ENCODE measurements at places on chromosomes 12 and 14.

GRCh38 chr12:27463511-27464219 is 17.1 kb downstream of the SMCO2 start:
- no peak for DNase-seq

GRCh38 chr14:76647697-76648298 is 113.5 kb upstream of the VASH1 start:
- peak; percentile 39 for DNase-seq

DNA sequence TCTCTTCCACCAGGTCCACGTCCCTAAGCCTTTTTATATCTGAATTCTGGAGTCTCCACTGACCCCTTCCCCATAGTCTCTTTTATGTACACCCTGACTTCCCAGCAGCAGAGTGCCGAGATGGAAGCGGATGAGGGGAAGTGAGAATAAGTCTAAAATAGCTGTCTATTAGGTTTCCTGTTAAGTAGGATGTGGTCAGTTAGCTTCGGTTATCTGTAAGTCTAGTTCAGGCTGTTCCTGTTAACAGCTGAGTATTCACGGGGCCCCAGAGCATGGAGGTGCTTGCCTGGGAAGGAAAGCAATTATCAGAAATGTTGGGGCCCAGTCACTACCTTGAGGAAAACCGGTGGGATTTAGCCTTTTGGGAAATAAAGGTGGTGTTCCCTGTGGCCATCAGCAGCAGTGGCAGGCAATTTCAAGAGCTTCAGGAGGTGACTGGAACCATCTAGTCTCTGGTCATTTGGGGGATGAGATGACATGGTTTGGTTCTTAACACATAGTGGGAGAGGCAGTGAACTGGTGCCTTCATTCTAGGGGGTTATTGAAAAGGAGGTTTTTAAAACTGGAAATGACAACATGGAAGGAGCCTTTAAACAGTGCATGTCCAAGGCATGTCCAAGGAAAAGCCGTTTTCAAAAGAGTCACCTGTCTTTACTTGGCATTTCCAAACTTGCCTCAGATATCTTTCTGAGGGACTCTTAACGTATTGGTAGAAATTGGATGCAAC is 21.8 kb downstream of the CHST11 start:
- no peak for DNase-seq

GRCh38 chr14:75247286-75247922 is 31.2 kb upstream of the FOS start:
- DNase-seq = no peak

GRCh38 chr12:124411281-124411878 is 116.5 kb downstream of the RFLNA start:
- DNase-seq = peak; percentile 98

GRCh38 chr14:65346895-65347294 is 65.6 kb upstream of the FUT8 start:
- no peak for DNase-seq

- DNase-seq = no peak
Measured at GRCh38 chr12:29534935-29535334, 37.4 kb upstream of the OVCH1 start.

DNA sequence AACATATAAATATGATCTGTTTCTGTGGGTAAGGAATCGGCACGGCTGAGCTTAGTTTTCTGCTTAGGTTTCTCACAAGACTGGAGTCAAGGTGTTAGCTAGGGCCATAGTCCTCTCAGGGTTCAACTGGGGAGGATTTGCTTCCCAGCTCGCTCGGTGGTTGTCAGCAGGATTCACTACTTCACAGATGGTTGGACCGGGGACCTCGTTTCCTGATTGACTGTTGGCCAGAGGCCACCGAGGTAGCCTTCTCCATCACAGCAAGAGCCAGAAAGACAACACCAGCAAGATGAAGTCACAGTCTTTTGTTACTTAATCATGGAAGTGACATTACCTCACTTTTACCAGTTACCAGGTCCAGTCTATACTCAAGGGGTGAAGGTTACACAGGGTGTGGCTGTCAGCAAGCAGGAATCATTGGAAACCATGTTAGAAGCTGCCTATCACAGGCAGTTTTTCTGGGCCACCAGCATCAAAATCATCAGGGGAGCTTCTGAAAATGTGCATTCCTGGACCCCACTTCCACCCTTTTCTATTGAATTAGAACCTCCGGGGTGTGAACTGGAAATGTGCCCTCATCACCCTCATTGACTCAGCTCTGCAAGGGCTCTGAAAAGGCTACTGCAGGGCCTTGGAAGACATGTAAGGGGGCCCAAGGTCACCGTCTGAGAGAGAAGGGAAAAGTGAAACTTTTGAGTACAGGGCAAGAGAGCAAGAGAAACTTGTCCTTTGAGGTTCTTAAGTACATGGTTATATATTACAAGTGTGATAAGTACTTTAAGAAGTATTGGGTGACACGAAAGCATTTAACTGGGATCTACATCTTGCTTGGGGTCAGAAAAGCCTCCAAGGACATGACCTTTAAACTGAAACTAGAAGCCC is 10.9 kb downstream of the COPS7A start:
- no peak for DNase-seq

DNA sequence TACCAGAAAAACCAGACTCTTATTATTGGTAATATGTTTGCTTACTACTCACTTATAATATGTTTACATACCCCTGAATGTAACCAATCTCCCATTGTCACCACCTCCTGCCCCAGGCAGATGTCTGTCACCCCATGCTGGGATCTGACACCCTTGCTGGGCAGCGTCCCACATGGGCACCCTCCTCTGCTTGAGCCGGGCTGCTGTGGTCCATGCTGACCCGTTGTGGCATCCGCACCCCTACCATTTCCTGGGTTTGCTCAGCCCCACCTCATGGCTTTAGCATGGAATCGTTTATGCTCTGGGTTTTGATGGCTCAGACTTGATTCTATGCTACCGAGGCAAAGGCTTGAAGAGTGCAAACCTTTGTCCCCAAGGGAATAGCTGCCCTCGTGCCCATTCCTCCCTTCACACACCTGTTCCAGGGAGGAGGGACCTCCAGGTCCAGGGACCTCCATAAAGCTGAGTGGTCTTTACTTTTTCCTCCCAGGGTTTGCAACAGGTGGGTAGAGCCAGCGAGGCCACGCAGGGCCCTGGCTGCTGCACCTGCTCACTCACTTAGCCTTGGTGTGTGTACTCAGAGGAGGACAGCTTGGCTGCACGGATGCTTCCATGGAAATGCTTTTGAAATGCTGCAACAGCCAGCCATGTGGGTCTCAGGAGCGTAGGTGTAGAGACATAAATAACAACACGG is 68.7 kb downstream of the PRMT8 start:
- no peak for DNase-seq

DNA sequence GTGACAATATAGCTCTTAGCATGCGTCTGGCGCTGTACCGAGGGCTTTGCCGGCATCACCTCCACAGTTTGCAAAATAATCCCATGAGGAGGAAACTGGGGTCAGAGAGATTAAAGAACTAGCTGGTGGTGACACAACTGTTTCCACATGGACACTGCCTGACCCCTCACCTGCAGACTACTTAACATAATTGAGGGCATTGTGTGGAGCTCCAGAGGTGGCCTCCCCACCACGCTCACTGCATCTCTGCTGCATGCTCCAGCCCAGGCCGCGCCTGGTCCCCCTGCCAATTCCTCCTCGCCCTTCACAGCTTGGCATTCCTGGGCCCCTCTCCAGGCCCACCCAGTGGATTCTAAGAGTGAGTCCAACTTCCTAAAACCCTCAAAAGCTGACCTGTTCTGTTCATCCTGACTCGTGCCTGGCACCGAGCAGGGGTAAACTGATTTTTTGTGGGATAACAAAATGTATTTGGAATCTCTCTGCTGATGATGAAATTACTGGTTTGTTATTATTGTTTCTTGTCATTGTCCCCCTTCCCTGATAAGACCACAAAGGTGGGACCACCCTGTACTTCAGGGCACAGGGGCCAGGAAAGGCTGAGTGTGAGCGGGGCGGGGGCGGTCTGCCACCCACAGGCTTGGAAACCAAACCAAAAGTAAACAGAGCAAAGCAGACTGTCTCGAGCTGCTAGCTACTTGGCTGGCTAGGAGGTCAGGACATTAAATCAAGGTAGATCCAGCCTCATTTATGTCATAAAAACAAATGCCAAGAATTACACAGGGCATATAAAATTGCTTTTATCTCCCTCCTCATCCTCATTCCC is 40.6 kb downstream of the CHGA start:
- no peak for DNase-seq

DNA sequence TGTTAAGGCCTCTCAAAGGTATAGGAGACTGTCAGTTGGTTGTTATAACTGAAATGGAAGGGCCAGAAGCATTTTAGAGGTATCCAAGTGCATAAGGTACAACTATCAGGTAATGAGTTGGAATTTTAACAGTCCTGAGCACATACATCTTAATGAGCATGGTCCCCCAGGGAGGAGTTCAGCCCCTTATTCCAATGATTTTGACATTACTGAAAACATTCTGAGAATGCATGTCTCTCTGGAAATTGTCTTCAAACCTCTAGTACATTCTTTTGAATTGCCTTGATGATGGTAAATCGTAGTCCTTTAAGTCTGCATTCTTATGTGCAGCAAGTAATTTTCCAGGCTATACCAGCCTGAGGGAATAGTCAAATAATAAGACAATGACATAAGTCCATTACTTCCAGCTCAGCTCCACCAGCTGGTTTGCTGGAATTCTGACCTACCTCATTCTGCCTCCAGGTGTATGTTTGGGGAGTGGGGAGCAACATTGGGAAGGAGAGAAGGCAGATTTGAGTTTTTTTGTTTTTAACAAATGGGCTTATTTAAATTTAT is 239.2 kb downstream of the MSRB3 start:
- DNase-seq = no peak

DNA sequence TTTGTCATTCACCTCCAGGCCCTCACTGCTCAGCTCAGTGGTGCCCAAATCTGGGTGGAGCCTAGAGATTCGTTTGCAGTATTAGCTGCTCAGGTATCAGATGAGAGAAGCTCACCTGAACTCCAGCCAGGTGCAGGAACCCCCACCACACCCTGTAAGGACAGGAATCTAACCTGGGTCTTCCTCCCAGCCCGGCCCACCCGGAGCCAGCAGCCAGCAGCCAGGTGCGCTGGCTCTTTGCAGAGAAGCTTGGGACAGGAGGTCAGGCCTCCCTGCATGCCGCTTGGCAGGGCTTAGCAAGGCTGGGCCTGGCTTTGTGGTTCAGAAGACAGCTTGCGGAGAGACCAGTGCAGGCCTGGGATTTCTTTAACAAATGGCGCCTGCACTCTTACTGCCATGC is 125.6 kb upstream of the MYL2 start:
- DNase-seq = no peak

DNA sequence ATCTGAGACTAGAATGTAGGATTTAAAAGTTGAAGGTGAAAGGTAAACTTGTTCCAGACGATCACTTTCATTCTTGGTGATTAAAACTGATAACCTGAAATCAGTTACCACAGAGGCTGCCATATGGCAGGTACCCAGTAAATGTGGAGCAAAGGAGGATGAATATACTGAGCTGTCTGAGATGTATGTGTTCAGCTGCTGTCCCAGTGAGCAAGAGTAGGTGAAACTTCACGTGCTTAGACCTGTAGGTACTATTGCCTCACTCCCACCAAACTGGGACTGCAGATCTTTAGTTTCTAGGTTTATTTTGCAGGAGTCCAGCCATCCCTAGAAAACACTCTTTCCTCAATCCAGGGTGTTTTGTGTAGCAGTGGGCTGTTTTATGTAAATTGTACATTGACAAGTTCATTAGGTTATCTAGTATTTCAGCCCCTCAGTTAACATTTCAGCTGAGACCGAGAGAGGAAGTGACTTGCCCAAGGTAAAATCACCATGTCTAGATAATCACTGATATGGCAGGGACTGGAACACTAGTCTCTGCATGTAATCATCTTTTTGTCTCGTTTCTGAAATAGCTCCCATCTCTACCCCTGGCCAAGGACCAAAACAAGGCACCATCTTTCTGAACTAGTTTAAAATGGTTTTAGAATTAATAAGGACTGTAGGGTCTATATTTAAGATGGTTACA is 62.7 kb downstream of the ATG14 start:
- DNase-seq = no peak

GRCh38 chr12:14946162-14946561 is 7.8 kb upstream of the ERP27 start:
- DNase-seq = no peak

GRCh38 chr14:68633131-68633991 is 159.5 kb downstream of the ZFP36L1 start:
- DNase-seq = no peak

GRCh38 chr14:24078146-24078545 is 6.8 kb downstream of the CPNE6 start:
- no peak for DNase-seq

DNA sequence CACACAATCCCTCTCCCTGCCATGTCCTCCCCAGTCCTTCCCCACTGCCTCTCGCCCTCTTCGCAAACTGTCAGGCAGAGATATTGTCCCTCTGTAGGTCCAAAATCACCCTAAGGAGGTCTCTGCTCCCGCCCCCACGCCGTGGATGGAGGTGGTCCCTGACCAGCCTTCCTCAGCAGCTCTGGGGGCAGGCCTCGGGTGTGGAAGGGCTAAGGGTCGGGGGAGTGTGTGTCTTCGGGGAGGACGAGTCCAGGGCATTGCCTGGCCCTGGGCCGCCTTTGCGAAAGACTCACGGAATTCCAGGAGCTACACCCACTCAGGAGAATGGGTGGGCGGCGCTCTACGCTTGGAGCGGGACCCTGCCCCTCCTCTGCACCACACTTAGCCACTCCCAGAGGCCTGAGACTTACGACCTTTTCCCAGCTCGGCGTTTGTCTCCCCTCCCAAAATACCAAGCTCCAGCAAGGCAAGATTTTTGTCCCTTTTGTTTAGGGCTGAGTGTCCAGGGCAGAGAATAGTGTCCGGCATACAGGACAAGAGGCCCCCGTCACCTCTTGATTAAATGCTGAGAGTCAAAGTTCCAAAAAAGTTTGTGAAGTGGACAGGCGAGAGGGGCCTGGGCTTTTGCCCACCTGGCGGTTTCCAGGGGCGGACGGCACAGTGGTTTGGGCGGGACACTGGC is 881 bp downstream of the PYGL start:
- DNase-seq = peak; percentile 72

DNA sequence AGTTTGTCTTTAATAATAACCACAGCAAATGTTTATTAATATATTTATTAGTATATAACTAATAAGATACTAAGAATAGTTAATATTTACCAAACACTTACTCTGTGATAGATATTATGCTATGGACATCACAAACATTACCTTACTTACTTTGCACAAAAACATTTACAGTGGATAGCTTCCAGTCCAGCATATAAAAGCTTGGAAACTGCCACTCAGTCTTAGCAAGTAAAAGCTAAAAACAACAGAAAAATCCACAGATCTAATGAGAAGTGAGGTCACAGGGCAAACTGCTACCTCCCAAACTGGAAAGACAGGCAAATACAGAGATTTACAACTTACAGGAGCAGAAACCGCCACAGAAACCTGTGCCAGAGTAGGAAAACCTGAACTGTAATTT is 99.8 kb downstream of the METTL25 start:
- DNase-seq = no peak

DNA sequence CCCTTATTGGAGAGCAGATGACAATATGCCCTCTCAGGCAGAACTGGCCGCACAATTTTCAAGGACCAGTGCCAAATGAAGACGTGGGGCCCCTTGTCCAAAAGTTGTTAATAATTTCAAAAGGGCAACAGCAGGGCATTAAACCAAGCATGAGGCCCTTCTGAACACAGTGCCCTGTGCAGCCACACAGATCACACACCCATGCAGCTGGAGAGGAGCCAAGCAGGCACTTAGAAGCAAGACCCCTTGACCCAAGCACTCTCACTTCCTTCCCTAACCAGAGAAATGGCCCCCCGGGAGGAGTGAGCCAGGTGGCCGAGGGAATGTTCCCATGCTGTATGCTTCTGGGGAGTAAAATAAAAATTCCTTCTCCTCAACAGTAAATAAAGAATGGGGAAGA is 114.0 kb upstream of the TMPO start:
- peak; percentile 96 for DNase-seq

- DNase-seq = no peak
Measured at GRCh38 chr12:109476807-109477184, 304 bp downstream of the KCTD10 start.

- peak; percentile 84 for DNase-seq
Measured at GRCh38 chr14:70753518-70753953, 55.8 kb downstream of the MAP3K9 start.
